ENCODE measurements at places on chromosomes 7 and 10. TPM values are rescaled to one million over a fixed set of nuclear protein-coding genes. Genes with fewer than 3 reads are reported as not detected.

- H3K4me3 ChIP-seq: no peak overlapping the region
- H3K4me1 ChIP-seq: no peaks in the 10 kb centered on the region
- no peak overlapping the region for H3K27ac ChIP-seq
Observed at GRCh38 chr10:72850861-72851260, 42.7 kb upstream of the OIT3 start.

DNA sequence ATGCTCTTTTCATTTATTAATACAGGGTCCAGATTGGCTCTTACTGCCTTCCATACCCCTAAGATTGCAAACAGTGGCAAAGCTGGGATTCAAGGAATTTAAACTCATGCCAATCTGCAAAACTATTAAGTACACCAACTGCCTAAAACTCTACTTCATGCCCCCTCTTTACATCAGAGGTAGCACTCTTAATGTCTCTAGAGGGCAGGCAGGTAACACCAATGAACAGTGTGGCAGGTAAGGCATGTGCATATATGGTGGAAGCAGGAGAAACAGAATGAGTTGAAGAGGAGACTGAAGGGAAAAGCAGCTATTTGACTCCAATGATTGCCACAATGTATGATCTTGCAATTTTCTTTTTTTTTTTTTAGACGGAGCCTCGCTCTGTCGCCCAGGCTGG is 156.7 kb downstream of the BTAF1 start:
- no peak overlapping the region for H3K4me3 ChIP-seq
- no peaks in the 10 kb centered on the region for H3K27me3 ChIP-seq
- no peaks in the 10 kb centered on the region for H3K4me1 ChIP-seq
- H3K27ac ChIP-seq: no peak overlapping the region
- H3K36me3 ChIP-seq: no peaks in the 10 kb centered on the region

PCLO gene
- not detected for polyA plus RNA-seq

BAIAP2L1 gene
- polyA plus RNA-seq: 0.29 TPM

GRCh38 chr7:98288064-98288823 is 6.8 kb downstream of the BRI3 start:
- no peaks in the 10 kb centered on the region for H3K36me3 ChIP-seq
- no peaks in the 10 kb centered on the region for H3K27me3 ChIP-seq
- H3K4me3 ChIP-seq: no peak overlapping the region

DNA sequence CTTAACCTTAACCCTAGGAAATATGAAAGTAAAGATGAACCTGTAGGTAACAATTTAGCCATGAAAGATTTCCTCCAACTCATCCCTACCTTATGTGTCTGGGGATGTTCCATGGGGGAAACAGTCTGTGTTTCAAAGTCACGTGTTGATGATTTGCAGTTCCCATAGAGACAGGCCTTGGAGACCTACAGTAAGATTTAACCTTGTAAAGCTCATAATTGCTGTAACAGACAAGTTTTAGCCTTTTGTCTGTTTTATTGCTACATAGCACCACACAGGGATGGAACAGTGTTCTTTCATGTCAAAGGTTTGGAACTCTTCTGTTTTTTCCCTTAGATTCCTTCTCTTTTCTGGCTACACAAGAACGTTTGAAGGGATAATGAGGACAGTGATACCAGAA is 35.2 kb upstream of the ITGA8 start:
- no peak for DNase-seq
- H3K27me3 ChIP-seq: no peaks in the 10 kb centered on the region
- no peaks in the 10 kb centered on the region for H3K4me1 ChIP-seq
- H3K27ac ChIP-seq: no peak overlapping the region

- no peak for DNase-seq
- H3K4me1 ChIP-seq: no peaks in the 10 kb centered on the region
- H3K4me3 ChIP-seq: no peak overlapping the region
- peak overlapping the region; percentile 27 for H3K27ac ChIP-seq
Observed at GRCh38 chr7:130009848-130010688, 41.1 kb downstream of the ZC3HC1 start.

PLAU gene
- not detected for polyA plus RNA-seq

TMEM236 gene
- not detected for polyA plus RNA-seq

- no peaks in the 10 kb centered on the region for H3K4me1 ChIP-seq
- no peak for DNase-seq
- H3K27me3 ChIP-seq: no peaks in the 10 kb centered on the region
Observed at GRCh38 chr7:159240962-159241361, 96.3 kb upstream of the VIPR2 start.

HOXA10 gene
- polyA plus RNA-seq: 0.09 TPM

DNA sequence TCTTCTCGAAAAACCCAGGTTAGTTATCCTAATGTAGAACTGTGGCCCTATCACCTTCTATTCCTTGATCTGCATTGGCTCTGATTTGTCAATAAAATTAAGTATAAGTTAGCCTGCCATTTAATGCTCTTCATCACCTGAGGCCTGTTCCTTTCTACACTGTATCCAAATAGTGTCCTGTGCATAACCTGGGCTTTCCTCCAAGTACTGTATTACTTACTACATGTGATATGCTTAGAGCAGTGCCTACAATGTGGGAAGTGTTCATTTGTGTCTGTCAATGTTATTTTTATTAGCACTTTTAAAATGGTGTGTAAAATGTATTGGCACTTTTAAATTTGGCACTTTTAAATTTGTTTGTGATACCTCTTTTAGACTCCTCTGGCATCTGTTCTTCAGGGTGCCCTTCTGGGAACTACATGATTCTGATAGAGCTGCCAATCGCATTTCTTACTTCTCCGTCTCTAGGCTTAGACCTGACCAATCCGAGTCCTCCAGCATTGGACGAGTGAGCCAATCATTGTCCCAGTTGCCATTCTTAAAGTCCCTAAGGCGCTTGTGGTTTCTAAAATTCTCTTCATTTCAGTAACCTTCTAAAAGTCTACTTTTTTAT is 85.5 kb downstream of the GNAI1 start:
- no peaks in the 10 kb centered on the region for H3K4me1 ChIP-seq
- DNase-seq: no peak
- no peaks in the 10 kb centered on the region for H3K36me3 ChIP-seq
- H3K27ac ChIP-seq: no peak overlapping the region
- H3K27me3 ChIP-seq: no peaks in the 10 kb centered on the region
- no peak overlapping the region for H3K4me3 ChIP-seq

GRCh38 chr7:143929224-143929920 is 5.7 kb upstream of the OR2F2 start:
- no peaks in the 10 kb centered on the region for H3K4me1 ChIP-seq
- no peak overlapping the region for H3K27ac ChIP-seq
- no peaks in the 10 kb centered on the region for H3K36me3 ChIP-seq
- H3K4me3 ChIP-seq: no peak overlapping the region

GNAT3 gene
- not detected for polyA plus RNA-seq

FAM131B gene
- polyA plus RNA-seq: 1.6 TPM

RET gene
- polyA plus RNA-seq: 0.06 TPM

GDI2 gene
- polyA plus RNA-seq: 171 TPM

DNA sequence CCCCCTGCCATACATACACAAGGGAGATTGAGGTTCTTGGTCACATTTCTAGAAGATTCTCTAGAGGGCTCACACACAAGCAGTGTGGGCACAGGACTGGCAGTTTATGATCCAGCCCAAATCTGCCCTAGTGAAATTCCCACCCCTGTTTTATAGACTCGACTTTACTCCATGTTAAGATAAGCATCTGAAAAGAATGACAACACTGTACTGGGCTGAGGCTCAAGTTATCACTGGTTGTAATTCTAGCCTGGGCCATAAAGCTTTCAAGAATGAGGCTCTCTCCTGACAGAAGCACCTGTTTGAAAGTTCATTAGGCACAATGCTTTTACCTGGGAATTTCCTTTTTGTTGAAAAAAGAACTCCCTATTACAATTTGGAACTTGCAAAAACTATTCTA is 195.6 kb upstream of the GLI3 start:
- no peak overlapping the region for H3K4me3 ChIP-seq
- no peak for DNase-seq
- H3K4me1 ChIP-seq: no peaks in the 10 kb centered on the region

DNA sequence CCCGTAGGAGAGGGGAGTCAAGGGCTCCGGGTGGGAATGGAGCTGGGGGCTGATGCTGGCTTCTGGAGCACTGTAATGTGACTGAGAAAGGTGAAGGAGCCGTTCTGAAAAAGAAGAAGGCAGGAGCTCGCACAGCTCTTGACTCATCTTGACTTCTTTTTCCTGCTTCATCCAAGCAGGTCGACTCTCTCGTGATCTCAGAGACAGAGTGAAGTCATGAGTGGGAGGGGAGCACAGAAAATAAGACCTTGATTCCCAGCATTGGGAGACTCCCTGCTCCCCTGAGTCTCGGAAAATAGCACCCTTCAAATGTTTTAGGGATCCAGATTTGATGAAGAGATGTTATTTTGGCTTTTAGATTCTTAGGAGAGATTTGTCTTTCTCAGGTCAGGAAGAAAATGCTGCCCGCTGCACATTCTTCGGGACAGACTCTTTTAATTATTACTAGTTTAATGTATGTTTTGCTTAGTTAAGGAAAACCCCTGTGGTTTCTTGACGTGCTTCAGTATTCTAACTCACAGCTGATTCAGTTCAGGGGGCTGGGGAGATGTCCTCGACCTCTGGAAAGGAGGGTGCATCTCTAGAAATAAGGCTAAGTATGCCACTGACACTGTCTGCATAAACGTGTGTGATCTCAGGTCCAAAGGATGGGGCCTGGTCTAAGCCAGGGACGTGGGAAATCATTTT is 34.1 kb downstream of the EGFR start:
- H3K36me3 ChIP-seq: no peaks in the 10 kb centered on the region
- H3K27ac ChIP-seq: no peak overlapping the region
- H3K4me1 ChIP-seq: no peaks in the 10 kb centered on the region
- H3K4me3 ChIP-seq: no peak overlapping the region

- H3K27ac ChIP-seq: no peak overlapping the region
- H3K36me3 ChIP-seq: peaks cover 6% of the 10 kb centered on the region
- DNase-seq: no peak
- H3K4me1 ChIP-seq: peaks cover 22% of the 10 kb centered on the region
- H3K4me3 ChIP-seq: no peak overlapping the region
Observed at GRCh38 chr7:127802845-127803244, 150.9 kb downstream of the SND1 start.

DNA sequence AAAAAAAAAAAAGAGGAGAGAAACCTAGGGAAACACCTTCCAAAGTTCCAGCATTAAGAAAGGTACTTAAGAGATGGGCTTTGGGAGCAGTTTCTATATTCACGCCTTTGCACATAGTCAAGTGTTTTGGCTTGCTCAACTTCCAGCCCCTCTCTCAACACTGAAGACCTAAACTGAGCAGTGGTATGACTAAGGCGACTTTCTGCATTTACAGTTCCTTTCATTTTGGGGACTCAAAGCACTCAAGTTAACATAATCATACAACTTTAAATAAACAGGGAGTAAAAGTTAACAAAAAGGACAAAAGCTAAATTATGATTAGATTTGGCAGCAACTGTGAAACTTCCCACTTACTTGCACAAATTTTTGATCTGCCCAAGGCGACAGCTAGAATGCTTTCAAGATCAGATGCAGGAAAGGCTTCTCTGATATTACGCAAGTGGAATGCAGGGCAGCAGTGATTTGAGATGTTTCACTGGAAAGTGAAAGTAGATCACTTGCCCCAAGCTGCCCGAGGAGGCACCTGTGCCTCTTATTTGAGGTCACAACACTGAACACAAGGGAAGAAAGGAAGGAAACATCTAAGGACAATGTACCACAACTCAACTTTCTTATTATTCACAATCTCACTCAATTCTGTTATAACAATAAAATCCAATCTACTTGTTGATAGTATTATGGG is 199.5 kb downstream of the SKAP2 start:
- no peak overlapping the region for H3K27ac ChIP-seq
- no peaks in the 10 kb centered on the region for H3K27me3 ChIP-seq
- H3K36me3 ChIP-seq: no peaks in the 10 kb centered on the region
- DNase-seq: peak; percentile 48
- H3K4me1 ChIP-seq: no peaks in the 10 kb centered on the region

PNLIPRP3 gene
- polyA plus RNA-seq: not detected

DNA sequence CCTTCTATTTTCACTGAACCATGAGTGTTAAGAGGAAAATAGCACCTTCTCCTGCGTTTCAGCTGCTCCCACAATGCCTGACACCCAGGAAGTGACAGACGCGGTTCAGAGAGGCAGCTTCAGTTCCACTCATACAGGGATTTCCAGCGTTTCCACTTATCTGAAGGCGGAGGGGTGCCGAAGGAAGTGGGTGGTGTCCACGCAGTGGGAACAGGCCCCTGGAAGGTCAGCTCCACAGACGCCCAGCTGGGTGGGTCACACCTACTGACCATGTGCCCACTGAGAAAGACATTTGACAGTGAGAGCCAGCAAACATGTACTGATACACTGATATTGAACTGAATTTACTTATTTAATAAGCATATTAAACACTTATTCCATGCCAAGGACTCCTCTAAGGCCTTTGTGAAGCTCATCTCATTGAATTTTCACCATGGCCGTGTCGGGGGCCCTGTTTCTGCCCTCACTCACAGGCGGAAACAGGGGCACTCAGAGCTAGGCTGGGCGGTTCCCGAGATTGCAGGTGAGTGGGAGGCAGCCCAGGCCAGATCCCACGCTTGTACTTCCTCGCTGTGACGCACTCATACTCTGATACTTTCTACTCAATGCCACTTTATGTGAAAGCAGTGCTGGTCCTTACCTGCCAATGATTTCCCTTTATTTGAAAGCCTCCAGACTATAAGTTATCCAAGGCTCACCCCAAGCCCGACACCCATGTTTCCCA is 96.8 kb downstream of the TCERG1L start:
- no peak overlapping the region for H3K27ac ChIP-seq
- H3K4me3 ChIP-seq: no peak overlapping the region
- no peaks in the 10 kb centered on the region for H3K36me3 ChIP-seq

Data from CD8-positive, alpha-beta memory T cell (primary cell).